ENCODE measurements at places on chromosomes 6 and 20.

- peak; percentile 39 for DNase-seq
Measured at GRCh38 chr6:339480-339879, 47.2 kb downstream of the DUSP22 start.

DNA sequence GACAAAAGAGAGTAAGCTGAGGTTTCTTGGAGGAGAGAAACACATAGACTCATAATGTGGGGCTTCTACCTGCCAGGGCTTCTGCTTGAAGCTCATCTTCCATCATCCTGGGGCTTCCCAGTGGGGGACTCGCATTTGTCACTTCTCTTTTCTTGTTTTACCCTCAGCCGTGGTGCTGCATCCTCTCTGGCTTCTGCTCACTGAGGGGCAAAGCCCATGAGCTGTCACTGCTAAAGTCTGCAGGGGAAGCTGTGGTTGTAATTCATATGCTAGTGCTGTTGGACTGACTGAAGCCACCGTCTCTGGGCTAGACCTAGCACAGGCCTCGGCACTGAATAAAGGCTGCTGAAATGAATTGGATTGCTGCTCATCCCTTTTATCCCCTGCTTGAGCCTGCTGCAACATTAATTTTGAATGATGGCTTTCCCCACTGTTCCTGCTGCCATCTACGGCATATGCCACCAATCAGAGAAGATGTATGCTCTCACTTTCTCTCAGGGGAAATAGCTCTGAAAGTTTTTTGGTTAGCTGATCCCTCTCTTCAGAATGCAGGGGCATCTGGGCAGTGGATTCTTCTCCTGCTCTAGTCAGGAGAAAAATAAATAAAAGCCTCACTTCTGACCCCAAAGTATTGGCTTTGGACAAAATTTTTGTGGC, 568.4 kb upstream of the MAP3K7 start:
- DNase-seq, result no peak

- no peak for DNase-seq
Measured at GRCh38 chr20:52047811-52048764, 143.5 kb downstream of the ZFP64 start.

GRCh38 chr6:146543211-146543939, at the start of gene RAB32:
Gene RAB32 (plus strand): TSS chr6:146543833. CDS start chr6:146543872, 39 bp downstream.
- no peak for DNase-seq
